ENCODE measurements at places on chromosomes 7 and 10. TPM values are rescaled to one million over a fixed set of nuclear protein-coding genes. Genes with fewer than 3 reads are reported as not detected.
A peak's percentile ranks its signal among the peaks of the same experiment; 100 is the strongest.

DNA sequence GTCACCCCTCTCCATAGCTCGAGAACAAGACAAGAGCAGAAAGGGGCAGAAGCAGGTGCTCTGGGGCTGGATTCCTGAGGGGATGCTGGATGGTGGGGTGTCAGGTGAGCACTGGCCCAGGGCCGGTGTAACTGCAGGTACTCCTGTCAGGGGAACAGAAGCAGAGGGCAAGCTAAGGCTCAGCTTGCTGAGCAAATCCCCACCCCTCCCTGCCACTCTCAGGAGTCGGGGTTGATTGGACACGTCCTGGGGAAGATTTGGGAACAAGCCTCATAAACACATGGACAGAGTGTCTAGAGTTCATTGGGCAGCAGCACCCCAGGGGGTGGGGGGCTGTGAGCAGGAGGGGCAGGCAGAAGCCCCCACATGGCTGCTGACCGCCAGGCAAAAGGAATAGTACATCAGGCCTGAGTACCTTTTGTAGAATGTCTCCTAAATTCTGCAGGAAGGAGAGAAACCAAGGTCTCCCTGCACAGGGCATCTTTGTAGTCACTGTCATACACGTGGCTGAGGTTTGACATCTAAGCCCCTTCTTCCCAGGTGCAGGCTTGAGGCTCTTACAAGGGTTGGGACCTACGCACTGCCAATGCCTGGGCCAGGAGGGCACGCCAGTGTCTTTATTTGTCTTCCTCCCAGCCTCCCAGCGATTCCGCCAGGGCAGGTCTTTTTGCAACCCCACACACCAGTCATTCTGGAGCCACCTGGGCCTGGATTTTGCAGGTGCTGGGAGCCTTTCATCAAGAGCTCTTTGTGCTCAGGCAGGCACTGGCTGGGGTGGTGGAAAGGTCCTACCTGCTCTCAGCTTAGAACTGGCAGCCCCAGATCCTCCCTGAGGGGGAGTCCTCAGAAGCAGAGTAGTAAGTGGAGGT, 2.8 kb downstream of the CALML3 start:
- no peak for DNase-seq
- no peaks in the 10 kb centered on the region for H3K4me1 ChIP-seq
- H3K4me3 ChIP-seq = no peak overlapping the region
- no peaks in the 10 kb centered on the region for H3K27me3 ChIP-seq

The HKDC1 gene
- 0.09 TPM for polyA plus RNA-seq

The TSPAN33 gene
- 0.36 TPM for polyA plus RNA-seq

- no peaks in the 10 kb centered on the region for H3K36me3 ChIP-seq
- H3K4me1 ChIP-seq = peaks cover 19% of the 10 kb centered on the region
- peak overlapping the region; percentile 90 for H3K27ac ChIP-seq
- peak; percentile 88 for DNase-seq
- no peak overlapping the region for H3K4me3 ChIP-seq
Observed at GRCh38 chr7:47763063-47763974, 181.4 kb upstream of the TNS3 start.

The NET1 gene
- 24.8 TPM for polyA plus RNA-seq

- H3K4me3 ChIP-seq = no peak overlapping the region
- no peak for DNase-seq
- H3K4me1 ChIP-seq = peaks cover 2% of the 10 kb centered on the region
- H3K27me3 ChIP-seq = no peaks in the 10 kb centered on the region
- H3K27ac ChIP-seq = no peak overlapping the region
Observed at GRCh38 chr10:114322344-114322743, 82.0 kb downstream of the AFAP1L2 start.

The KCNH2 gene
- 0.20 TPM for polyA plus RNA-seq

GRCh38 chr10:650886-651615, 38.4 kb downstream of the DIP2C start:
- peaks cover 3% of the 10 kb centered on the region for H3K4me1 ChIP-seq
- no peak overlapping the region for H3K27ac ChIP-seq
- DNase-seq = peak; percentile 53
- H3K4me3 ChIP-seq = no peak overlapping the region
- no peaks in the 10 kb centered on the region for H3K27me3 ChIP-seq
- peaks cover 2% of the 10 kb centered on the region for H3K36me3 ChIP-seq

The DDC gene
- not detected for polyA plus RNA-seq

- H3K27me3 ChIP-seq = no peaks in the 10 kb centered on the region
- H3K27ac ChIP-seq = no peak overlapping the region
- H3K4me3 ChIP-seq = no peak overlapping the region
- no peak for DNase-seq
- H3K4me1 ChIP-seq = no peaks in the 10 kb centered on the region
Observed at GRCh38 chr7:12378389-12378788, 25.3 kb downstream of the VWDE start.

The TMEM273 gene
- 0.18 TPM for polyA plus RNA-seq

The UMAD1 gene
- 19.8 TPM for polyA plus RNA-seq

- H3K27ac ChIP-seq = no peak within 1 kb of the TSS
- no peak for DNase-seq
- no peaks in the 10 kb centered on the region for H3K36me3 ChIP-seq
- no peaks in the 10 kb centered on the region for H3K4me1 ChIP-seq
Observed at GRCh38 chr7:31340603-31341002, at the start of gene NEUROD6. TSS of gene NEUROD6 (minus strand) at chr7:31340726. CDS start at chr7:31339268, 1,458 bp downstream.

The TLX1 gene
- polyA plus RNA-seq = not detected

- no peak overlapping the region for H3K4me3 ChIP-seq
- H3K27me3 ChIP-seq = no peaks in the 10 kb centered on the region
- no peak for DNase-seq
- H3K4me1 ChIP-seq = no peaks in the 10 kb centered on the region
- H3K27ac ChIP-seq = no peak overlapping the region
Observed at GRCh38 chr7:152076940-152077933, 51.8 kb downstream of the GALNT11 start.

The METTL27 gene
- polyA plus RNA-seq = 2.1 TPM

DNA sequence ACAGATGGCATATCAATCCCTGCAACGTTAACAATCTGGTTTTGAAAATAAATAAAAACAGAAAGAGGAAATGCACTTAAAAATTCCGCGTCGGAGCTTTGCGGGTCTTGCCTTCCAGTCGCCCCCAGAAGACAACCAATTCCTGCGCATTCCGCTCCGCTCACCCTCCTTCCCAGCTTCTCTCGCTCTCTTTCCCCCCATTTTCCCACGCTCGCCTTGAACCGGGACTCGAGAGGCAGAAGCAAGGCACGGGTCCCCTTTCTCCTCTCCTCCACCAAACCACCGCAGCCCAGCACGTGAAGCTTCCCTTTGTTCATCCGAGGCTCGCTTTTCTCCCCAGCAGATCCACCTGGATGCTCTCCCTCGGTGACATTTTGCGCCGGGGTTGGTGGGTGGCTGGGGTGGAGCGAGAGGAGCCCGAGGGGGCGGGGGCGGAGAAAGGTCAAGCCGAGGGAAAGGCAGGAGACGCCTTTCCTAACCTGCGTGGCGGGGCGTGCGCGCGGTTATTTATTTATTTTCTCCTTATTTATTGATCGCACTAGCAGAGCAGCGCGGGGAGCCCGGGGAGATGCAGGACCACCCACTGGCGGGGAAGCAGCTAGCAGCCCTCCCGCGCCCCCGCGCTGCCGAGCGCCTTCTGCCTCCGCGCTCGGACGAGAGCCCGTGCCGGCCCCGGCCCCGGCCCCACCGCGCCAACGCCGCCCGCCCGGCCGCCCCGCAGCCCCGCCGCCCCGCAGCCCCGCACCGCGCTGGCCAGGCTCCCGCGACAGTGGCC, at the start of gene KCND2:
Gene KCND2 (plus strand): TSS at position 475 of the 775 bp plus-strand sequence.
- peaks cover 4% of the 10 kb centered on the region for H3K27me3 ChIP-seq
- peak within 1 kb of the TSS; percentile 27 for H3K27ac ChIP-seq
- no peak for DNase-seq
- no peaks in the 10 kb centered on the region for H3K4me1 ChIP-seq
- no peaks in the 10 kb centered on the region for H3K36me3 ChIP-seq

The PNLIPRP3 gene
- not detected for polyA plus RNA-seq

- DNase-seq = peak; percentile 7
- no peak overlapping the region for H3K27ac ChIP-seq
Observed at GRCh38 chr7:22005151-22005550, 59.5 kb upstream of the CDCA7L start.

The UCMA gene
- not detected for polyA plus RNA-seq

Measured in fibroblast of lung (primary cell).